ENCODE measurements at places on chromosomes 2 and 18.
A peak's percentile ranks its signal among the peaks of the same experiment; 100 is the strongest.

DNA sequence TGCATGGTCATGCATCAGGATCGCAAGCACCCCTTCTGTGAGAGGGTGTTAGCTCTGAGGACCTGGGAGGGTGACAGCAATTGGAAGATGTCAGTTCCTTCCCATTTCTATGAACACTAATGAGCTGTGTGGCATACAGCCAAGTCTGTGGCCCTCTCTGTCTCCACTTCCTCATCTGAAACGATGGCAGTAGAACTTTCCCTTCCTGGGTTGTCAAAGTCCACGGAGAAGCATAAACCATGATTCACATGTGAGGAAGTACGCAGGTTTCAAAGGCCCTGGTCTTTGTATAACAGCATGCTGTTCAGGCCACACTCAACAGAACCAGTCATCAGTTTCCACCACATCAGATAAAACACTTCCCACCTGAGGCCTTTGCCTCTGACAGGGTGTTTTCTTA, 167.4 kb upstream of the RAB6C start:
- DNase-seq, result no peak

DNA sequence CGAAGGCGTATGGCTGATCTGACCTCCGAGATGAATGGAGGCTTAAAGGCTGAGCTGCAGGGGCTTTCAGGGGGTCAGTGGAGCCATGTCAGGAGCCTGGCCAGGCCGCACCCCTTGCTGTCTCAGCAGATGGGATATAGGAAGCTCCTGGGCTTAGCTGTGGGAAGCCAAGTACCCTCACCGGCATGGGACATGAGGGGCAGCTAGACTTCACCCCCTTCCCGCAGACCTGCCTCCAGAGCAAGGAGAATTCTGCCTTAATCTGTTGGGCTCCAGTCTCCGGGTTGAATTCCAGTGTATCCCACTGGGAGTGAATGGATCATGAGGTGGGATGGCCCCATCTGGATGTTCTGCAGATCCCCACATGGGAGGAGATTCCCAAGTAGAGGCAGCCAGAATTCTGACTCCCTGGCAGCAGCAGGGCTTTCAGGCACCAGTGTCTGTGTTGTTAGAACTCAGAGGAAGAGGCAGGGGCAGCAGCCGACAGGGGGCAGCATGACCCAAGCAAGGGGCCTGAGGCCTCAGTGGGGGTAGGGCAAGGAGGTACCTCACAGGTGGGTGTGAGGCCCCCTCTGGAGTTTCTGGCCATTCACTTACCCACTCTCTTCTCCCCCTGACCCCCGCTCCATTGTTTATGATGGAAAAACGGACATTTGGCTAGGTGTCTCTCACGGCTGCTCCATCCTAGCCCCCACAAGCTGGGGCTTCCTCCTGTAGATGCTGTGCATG, 19.1 kb downstream of the CAPG start:
- DNase-seq, result no peak

DNA sequence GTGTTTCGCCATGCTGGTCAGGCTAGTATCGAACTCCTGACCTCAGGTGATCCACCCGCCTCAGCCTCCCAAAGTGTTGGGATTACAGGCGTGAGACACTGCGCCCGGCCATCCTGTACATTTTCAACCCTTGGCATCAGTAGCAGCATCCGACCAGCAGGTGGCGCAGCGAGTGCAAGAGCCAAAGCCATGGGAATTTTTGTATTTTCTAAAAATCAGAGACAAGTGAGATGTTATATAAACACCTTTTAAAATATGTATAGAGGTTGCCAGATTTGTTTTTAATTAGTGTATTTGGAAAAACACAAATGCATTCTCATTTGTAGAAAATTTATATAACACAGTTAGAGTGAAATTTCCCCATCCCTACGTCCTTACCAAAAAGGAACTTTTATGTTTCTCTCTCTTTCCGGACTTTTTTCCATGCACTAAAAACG, 36.8 kb downstream of the MOGAT1 start:
- peak; percentile 4 for DNase-seq

- no peak for DNase-seq
Measured at GRCh38 chr2:19473350-19473749, 114.9 kb upstream of the OSR1 start.

DNA sequence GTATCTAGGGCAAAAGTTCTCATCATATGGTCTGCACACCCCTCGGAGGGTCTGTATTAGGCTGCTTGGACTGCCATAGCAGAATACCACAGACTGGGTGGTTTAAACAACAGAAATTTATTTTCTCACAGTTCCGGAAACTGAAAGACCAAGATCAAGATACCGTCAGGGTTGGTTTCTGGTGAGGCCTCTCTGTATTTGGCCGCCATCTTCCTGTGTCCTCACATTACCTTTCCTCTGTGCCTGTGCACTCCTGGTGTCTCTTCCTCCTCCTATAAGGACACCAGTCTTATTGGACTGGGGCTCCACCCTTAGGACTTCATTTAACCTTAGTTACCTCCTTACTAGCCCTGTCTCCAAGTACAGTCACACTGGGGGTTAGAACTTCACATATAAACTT, 132.5 kb downstream of the NCOA1 start:
- DNase-seq, result no peak

GRCh38 chr2:148643421-148643820, 1.1 kb upstream of the EPC2 start:
- no peak for DNase-seq

DNA sequence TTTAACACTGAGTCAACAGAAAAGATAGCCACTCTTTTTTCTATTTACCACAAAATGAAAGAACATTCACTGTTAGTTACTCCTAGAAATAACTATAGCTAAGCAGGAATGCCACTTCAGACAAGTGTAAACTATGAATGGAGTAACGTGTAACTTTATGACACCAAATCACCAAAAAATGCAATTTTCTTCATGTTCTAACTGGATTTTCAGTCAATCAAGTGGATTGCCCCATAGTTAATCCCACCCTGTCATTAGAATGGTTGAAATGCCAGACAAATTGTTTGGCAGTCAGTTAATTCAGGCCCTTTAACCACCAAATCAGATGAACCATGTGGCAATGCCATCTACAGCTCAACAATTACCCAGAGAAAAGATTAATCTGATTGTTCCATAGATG, 9.9 kb downstream of the EPHA4 start:
- DNase-seq, result no peak

- no peak for DNase-seq
Measured at GRCh38 chr2:65204461-65205210, 23.0 kb upstream of the ACTR2 start.

GRCh38 chr2:74003494-74004211, 18.9 kb downstream of the TET3 start:
- peak; percentile 24 for DNase-seq

DNA sequence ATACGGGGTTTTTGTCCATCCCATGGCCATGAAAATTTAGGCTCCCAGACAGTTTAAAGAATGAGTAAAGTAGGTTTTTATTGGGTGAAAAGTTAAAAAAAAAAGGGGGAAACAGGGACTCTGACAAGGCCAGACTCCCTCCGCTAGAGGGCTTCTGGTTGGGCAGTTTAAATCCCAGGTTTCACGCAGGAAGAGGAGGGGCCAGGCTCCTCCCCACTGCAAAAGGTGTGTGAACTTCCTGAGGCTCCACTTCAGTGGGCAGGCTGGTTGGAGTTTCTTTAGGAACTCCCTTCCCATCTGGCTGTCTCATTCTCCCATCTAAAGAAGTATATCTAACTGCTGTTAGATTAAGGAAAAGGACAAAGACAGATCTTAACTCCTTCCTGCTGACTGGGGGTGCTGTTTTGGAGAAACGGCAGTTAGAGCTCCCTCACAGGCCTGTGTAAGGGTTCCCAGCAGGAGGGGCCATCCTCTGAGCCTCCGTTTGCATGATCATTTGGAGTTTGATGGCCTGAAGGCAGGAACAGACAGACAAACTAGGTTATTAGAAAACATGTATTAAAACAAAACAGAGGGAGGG, 1160.7 kb downstream of the CNTNAP5 start:
- no peak for DNase-seq

GRCh38 chr2:39581866-39582265, 83.9 kb upstream of the TMEM178A start:
- no peak for DNase-seq

GRCh38 chr18:6602365-6602764, 127.2 kb upstream of the ARHGAP28 start:
- DNase-seq, result no peak

- DNase-seq, result no peak
Measured at GRCh38 chr2:74261204-74261864, 62.9 kb downstream of the MTHFD2 start.

- DNase-seq, result no peak
Measured at GRCh38 chr2:232541961-232542714, 2.6 kb downstream of the CHRNG start.

- DNase-seq, result no peak
Measured at GRCh38 chr2:217611056-217611455, 391.7 kb downstream of the TNS1 start.

- DNase-seq, result no peak
Measured at GRCh38 chr2:169877398-169877797, 50.1 kb downstream of the UBR3 start.

DNA sequence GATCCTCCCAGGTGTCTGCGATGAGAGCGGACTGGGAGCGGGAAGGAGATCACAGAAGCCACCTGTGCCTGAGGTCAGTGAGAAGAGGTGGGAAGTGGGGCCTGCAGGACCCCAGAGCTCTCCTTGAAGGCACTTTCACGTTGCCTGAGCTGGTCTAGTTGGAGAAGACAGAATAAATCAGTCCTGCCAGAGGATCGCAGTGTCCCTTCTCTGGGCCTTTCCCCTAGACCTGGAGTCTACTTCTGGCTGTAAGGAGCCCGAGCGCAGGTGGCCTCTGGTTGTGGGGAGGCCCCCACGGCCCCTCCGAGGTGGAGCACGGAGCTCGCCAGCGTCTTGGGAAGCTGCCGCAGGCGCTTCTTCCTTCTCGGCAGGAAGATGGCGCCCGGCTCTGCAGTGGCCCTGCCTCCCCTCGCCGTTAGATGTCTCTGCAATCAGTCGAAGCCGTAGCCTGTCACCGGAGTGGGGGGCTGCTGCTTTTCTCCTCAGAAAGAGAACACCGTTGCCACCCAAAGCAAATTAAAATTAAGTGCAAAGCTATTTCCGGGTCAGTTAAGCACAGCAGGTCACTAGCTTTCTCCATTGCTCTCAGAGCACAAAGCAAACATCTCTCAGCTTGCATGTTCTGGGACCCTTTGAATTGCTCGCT, 212.0 kb upstream of the MYT1L start:
- DNase-seq, result peak; percentile 87

DNA sequence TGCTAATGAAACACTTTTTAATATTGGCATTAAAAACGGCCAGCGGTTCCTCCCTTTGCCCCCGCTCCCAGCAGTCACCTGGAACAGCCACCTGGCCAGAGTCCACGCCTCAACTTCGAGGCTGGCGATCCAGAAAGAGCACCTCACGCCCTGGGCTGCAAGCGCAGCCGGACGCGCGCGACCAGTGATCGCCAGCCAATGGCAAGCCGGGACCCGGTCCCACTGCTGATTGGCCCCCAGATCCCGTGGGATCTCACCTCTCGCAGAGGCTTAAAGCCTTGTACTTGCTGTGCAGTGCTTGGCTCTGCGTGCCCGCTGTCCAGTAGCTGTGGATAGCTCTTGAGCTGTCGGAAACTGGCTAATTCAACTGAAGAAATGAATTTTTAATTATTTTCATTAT, 4.1 kb upstream of the RBM45 start:
- DNase-seq, result no peak

DNA sequence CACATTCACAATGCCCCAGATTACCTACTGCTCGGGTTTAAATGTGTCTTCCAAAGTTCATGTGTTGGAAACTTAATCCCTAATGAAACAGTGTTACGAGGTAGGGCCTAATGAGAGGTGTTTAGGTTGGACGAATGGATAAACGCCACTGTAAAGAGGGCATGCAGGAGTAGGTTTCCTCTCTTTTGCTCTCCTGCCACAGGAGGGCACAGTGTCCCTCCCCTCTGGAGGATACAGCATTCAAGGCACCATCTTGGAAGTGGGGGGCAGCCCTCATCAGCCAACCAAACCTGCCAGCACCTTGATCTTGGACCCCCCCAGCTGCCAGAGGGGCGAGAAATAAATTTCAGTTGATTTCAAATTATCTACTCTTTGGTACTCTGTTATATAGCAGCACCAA, 103.5 kb downstream of the TSHZ1 start:
- no peak for DNase-seq

- no peak for DNase-seq
Measured at GRCh38 chr2:145421841-145422240, 901.9 kb upstream of the ZEB2 start.

DNA sequence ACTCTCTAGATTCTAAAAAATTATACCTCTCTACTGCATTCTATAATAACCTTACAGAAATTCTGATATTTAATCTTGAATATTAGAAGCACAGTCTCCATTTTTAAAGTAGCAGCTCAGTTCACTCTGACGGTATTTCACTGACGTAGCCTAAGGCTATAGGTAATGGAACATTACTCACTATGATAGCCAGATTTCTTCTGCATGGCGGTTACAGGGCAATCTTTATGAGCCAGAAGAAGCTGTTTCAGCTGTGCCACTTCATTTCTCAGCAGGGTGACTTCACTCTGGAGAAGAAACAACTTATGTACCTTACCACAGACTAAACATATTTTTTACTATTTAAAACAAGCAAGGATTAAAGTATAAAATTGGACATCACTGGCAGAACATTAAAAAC, 75.3 kb upstream of the CHN1 start:
- peak; percentile 65 for DNase-seq
